ENCODE measurements at places on chromosomes 16 and 17. TPM values are rescaled to one million over a fixed set of nuclear protein-coding genes. Genes with fewer than 3 reads are reported as not detected.

Gene CA4
- 7.3 TPM for total RNA-seq

Gene FOXF1
- total RNA-seq: 28.2 TPM

Gene KRT20
- total RNA-seq: 0.37 TPM

Gene PLXDC1
- total RNA-seq: 11.0 TPM

Gene KRTAP3-1
- total RNA-seq: not detected

Gene SOCS3
- 67.1 TPM for total RNA-seq

Gene CES4A
- total RNA-seq: 21.4 TPM

Gene ZNF385C
- total RNA-seq: 0.30 TPM

Gene CCL1
- not detected for total RNA-seq

Data from upper lobe of left lung (tissue), 6 donors.